ENCODE measurements at places on chromosomes 12 and 14. TPM values are rescaled to one million over a fixed set of nuclear protein-coding genes. Genes with fewer than 3 reads are reported as not detected.
A peak's percentile ranks its signal among the peaks of the same experiment; 100 is the strongest.

Gene IL26
- total RNA-seq, result not detected

Gene PCED1B
- 9.2 TPM for total RNA-seq

GRCh38 chr12:68784015-68784414 is 24.0 kb upstream of the MDM2 start:
- no peaks in the 10 kb centered on the region for H3K27me3 ChIP-seq
- H3K4me3 ChIP-seq, result no peak overlapping the region
- no peaks in the 10 kb centered on the region for H3K4me1 ChIP-seq
- H3K36me3 ChIP-seq, result no peaks in the 10 kb centered on the region
- no peak for DNase-seq
- H3K27ac ChIP-seq, result no peak overlapping the region

Gene IL22
- not detected for total RNA-seq

DNA sequence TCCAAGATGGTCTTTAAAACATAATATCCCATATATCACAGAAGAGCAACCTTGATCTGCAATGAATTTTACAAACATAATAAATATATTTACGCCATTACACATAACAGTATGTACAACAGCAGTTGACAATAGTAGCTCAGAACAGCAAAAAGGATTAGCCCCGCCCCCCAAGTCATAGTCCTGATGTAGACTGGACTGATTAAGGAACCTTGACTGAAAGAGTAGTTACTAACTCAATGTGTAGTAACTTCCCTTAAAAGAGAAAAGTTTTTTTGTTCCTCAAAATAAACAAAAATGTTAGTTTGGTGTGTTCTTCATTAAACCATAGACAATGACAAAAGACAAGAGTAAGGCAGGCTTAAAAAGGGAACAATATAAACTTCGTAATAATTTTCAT is 44.5 kb downstream of the GTF2A1 start:
- no peaks in the 10 kb centered on the region for H3K4me1 ChIP-seq
- no peak for DNase-seq
- no peaks in the 10 kb centered on the region for H3K36me3 ChIP-seq
- H3K27me3 ChIP-seq, result no peaks in the 10 kb centered on the region
- H3K27ac ChIP-seq, result no peak overlapping the region
- no peak overlapping the region for H3K4me3 ChIP-seq

DNA sequence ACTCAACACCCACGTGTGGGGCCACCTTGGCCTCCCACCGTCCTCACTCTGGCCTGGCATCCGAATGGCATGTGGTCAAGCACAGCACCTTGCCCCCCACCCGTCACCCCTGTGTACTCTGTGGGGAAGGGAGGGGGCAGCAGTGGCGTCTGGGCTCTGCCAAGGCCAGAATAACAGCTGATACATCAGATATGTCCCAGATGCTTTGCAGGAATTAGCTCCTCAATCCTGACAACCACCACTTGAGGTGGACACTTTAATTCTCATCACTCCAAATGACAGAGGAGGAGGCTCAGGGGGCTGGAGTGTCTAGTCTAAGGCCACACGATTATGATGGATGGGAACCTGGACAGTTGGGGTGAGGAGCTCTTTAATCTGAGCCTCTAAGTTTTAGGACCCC is 1.7 kb upstream of the KRT80 start:
- no peaks in the 10 kb centered on the region for H3K36me3 ChIP-seq
- H3K27ac ChIP-seq, result peak overlapping the region; percentile 0
- peaks cover 3% of the 10 kb centered on the region for H3K4me1 ChIP-seq
- no peak overlapping the region for H3K4me3 ChIP-seq
- no peak for DNase-seq

Gene PDZRN4
- total RNA-seq, result 2.1 TPM

DNA sequence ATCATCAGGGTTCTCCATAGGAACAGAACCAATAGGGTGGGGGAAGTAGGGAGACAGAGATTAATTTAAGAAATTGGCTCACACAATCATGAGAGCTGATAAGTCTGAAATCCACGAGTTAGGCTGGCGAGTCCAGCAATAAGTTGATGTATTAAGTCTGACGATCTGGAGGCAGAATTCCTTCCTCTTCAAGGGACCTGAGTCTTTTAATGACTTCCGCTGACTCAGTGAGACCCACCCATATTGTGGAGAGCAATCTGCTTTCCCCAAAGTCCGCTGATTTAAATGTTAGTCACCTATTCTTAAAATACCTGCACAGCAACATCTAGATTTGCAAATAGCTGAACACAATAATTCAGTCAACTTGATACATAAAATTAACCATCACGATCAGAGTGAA is 97.8 kb downstream of the SPTSSA start:
- no peaks in the 10 kb centered on the region for H3K27me3 ChIP-seq
- no peaks in the 10 kb centered on the region for H3K4me1 ChIP-seq
- H3K4me3 ChIP-seq, result no peak overlapping the region

DNA sequence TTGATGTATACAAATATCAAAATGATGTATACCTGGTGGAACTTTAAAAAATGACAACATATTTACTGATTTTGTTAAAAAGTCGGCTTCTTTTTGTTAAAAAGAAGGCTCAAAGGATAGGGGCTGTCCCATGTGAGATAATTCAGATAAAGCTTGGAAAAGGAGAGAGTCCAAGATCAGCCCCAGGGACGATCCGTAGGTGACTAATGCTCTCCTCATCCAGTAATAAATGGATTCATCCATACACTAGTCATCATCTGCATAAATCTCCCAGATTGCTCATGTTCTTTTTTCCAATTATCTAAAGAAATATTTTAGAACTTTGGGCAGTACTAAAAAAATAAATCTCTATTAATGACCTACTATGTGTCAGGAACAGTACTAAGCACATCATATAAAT is 23.4 kb upstream of the FSCB start:
- no peaks in the 10 kb centered on the region for H3K4me1 ChIP-seq
- no peak overlapping the region for H3K4me3 ChIP-seq
- no peak for DNase-seq
